HS-27A (cell line): ENCODE measurements at places on chromosomes 1 and 21.
A peak's percentile ranks its signal among the peaks of the same experiment; 100 is the strongest.

GRCh38 chr1:214321705-214322453 is 40.9 kb downstream of the SMYD2 start:
- DNase-seq = no peak

DNA sequence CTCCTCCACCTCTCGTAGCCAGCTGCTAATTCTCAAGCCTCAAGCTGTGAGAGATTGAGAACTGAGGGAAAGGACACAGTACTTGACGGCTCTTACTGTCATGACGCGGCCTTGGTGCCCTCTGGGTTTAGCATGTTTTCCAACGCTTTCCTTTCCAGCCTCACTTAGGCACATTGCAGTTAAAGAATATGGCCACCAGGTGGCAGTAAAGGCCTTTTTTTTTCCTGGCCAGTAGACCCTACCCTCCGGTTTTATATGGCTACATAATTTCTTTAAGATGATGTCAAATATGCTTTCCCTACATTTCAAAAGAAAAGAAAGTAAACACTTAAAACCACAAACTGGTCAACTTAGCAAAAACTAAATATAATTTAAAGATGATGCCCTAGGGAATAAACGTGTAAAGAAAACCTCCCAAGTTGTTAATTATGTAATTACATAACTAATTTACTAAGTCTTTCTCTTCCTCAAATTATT is 56.8 kb upstream of the PRDX6 start:
- peak; percentile 45 for DNase-seq

GRCh38 chr1:94831641-94832040 is 11.5 kb downstream of the SLC44A3 start:
- DNase-seq = no peak

GRCh38 chr1:31653717-31654473 is 9.2 kb upstream of the PEF1 start:
- no peak for DNase-seq

- DNase-seq = no peak
Measured at GRCh38 chr1:177067752-177068410, 96.6 kb downstream of the ASTN1 start.

DNA sequence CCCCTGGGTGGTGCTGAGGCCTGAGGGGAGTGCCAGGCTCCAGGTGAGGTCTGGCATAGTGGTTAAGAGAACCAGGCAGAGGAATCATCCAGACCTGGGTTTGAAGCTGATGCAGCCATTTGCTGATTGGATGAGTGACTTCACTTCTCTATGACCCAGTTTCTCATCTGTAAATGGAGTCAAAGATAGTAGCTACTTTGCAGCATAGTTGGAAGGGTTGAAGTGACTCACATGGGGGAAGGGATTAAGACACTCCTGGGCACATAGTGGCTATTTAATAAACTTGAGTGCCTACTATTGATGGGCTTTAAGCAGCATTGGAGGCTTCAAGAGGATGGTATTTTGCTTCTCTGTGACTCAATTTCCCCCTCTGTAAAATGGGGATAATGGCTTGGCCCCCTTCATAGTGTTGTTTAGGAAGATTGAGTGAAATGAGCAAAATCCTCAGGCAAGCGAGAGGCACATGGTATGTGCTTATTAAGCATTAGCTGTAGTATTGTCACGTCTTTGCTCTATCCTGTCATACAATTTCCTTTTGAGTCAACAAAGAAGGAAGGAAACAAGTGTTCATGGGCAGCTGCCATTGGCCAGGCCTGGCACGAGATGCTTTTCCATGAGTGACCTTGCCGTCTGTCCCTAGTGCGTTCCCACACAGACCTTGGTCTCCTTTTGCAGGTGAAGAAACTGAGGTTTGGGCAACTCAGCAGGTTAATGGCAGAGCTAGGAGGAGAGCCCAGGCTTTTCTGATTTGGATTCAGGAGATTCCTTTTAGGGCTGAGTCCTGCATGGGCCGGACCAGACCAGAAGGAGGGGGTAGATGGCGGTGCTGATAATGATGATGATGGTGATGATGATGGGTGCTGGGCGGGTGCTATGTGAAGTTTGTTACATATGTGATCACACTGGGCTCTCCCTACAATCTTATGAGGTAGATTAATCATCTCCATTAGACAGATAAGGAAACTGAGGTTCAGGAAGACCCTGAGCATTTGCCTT is 131.1 kb upstream of the WNT4 start:
- DNase-seq = no peak

DNA sequence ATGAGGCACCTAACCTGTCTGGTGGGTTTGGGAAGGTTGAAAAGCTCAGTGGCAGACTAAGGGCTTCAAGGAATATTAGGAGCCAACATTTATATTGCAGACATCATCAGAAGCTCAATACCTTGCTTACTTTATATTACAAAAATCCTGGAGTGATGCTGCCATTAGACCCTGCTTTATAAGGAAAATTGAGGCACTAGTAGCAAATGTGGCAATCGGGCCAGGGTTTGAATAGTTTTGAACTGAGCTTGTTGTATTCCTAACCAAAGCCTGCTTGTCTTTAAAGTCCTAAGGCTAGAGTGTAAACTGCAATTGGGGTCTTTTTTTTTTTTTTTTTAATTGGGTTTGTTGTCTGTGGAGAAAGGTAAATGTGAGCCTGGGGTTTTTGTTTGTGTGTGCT is 14.3 kb downstream of the L1TD1 start:
- no peak for DNase-seq

GRCh38 chr1:70812442-70813109 is 235.0 kb downstream of the PTGER3 start:
- DNase-seq = no peak

- no peak for DNase-seq
Measured at GRCh38 chr1:8676813-8677212, 140.6 kb downstream of the RERE start.

DNA sequence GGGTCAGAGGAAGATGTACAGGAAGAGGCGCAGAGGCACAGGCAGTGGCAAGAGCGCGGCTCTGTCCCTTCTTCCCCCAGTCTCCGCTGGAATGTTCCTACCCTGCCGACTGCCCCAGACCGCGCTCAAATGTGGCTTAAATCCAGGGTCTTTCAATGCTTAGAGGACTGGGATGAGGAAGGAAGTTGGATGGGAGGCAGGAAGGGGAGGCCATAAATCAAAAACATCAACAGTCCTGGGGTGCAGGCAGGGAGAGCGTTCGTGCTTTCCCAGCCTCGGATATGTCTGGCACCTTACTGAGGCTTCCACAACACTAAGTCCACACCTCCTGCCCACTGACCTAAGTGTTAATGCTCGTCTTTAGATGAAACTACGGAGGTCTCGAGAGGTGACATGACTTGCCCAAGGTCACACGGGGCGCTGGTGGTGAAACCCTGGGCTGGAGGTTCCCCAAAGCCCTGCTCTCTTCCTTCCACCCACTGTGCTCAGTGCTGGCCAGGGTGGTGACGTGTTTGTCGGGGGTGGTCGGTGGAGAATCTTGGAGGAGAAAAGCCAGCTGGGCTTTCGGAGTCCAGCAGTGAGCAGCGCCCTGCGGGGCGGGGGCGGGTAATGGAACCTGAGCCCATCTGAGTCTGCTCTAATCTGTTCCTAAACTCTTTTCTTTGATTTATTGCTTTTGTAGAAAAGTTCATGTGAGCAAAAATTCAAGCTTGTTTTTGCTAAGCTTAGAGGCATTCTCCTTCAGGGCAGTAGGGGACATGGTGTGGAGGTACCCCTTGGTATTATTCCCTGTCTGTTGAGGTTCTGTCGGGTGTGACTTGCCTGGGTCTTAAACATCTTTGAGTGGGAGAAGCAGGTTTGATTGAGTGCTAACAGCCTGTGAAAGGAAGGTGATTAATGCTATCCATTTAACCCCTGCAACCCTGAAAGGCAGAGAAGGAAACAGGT is 708 bp downstream of the CDA start:
- no peak for DNase-seq

- DNase-seq = no peak
Measured at GRCh38 chr1:102853136-102853535, 255.2 kb downstream of the COL11A1 start.

DNA sequence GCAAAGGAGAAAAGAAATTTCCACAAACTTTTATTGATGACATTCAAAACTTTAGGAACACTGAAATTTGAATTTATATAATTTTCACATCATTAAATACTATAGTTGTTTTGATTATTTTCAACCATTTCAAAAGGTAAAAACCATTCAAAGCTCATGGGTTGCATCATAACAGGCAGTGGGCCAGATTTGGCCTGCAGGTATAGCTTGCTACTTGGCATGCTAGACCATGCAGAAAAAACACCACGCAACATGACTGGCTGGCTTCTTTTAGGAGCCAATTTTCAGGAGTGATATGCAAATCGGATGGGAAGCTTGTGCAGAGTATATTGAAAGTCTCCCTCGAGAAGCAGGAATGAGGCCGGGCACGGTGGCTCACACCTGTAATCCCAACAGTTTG is 144.8 kb downstream of the GLUL start:
- no peak for DNase-seq

DNA sequence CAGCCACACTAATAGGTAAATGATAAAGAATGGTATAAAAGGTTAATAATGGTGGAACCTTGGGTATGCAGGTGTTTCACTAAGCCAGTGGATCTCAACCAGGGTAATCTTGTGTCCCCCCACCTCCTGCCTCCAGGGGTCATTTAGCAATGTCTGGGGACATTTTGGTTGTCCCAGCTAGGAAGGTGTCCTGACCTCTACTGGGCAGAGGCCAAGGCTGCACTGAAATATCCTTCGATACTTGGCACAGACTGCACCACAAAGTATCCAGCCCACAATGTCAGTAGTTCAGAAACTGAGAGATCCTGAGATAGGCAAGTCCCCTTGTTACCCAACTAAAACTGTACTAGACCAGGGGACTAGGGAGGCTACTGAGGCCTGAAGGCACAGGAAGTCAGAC is 113.6 kb upstream of the TIAM1 start:
- no peak for DNase-seq

DNA sequence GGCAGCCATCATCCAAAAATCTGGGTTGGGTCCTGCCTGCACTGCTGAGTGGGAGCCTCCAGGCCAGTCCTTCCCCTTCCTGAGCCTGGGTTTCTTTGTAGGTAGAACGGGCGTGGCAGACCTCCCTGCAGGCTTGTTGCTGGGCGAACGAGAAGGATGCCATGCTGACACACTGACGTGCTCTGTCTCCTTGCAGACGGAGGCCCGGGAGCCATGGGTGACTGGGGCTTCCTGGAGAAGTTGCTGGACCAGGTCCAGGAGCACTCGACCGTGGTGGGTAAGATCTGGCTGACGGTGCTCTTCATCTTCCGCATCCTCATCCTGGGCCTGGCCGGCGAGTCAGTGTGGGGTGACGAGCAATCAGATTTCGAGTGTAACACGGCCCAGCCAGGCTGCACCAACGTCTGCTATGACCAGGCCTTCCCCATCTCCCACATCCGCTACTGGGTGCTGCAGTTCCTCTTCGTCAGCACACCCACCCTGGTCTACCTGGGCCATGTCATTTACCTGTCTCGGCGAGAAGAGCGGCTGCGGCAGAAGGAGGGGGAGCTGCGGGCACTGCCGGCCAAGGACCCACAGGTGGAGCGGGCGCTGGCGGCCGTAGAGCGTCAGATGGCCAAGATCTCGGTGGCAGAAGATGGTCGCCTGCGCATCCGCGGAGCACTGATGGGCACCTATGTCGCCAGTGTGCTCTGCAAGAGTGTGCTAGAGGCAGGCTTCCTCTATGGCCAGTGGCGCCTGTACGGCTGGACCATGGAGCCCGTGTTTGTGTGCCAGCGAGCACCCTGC is 1.4 kb downstream of the GJA4 start:
- no peak for DNase-seq

GRCh38 chr1:205505076-205505729 is 734 bp downstream of the CDK18 start:
- no peak for DNase-seq

- DNase-seq = no peak
Measured at GRCh38 chr21:16086121-16086520, 356.3 kb downstream of the USP25 start.

DNA sequence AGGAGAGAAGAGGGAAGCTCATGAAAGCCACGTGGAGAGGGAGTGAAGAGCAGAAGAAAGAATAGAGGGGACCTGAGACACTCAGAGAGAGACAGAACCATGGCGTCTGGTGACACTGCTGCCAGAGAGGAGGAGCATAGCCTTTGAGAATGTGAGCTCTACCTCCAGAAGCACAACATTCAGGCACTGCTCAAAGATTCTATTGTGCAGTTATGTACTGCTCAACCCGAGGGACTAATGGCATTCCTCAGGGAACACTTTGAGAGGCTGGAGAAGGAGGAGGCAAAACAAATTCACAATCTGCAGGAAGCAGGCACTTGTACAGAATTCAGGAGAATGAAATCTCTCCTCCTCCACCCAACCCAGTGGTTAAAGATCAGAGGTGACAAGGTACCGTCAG is 45.1 kb downstream of the BTBD8 start:
- no peak for DNase-seq

DNA sequence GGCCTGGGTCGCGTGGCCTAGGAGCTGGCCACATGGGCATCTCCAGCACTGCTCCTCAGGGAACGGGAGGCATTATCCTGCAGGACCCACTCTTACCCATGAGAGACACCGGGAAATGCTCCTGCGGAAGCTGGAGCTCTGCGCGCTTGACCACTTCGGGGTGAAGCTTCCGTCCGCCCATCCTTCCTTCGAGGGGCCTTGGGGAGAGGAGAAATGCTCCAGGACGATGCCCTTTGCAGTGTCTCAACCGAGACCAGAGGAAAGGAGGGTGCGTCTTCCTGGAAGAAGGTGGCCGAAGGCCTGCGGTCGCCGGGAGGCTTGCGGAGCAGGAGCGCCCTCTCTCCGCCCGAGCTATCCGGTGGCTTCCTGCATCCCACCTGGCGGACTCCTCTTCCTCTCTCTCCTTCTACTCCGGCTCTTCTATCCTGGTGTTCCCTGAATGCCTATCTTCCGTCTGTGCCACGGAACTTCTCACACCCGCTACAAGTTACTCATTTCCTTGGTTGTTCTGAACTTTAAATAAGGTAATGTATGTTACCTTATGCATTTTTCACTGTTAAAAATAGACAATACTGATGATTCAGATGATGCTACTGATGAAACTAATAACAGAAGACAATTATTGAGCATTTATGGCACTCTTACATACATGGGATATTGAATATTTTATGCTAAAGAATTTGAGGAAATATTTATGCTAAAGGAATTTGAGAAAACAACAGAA is 91.4 kb downstream of the PRKAB2 start:
- no peak for DNase-seq

DNA sequence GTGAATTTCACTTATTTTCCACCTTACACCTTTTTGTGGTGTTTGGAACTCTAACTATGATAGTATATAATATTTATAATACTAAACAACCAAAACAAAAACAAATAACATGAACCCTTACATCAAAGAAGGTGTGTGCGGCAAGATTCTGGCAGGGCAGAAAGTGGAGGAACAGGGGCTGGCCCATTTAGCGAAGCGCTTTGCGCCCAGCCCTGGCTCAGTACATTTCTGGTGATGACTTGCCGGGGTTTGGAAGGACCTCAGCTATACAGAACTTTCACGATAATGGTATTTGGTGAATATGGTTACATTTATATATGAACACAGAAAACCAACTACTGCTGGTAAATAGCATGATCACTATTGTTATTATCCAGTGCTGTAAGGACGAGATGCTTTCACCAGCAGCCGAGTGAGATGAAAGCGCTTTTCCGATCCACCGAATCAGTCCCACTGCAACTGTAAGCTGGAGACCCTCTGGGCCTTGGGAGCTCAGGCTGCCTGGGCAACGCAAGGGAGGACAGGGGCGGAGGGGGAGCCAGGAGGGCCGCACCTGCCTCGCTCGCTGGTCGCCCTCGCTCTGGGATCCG is 63.9 kb downstream of the CD247 start:
- DNase-seq = no peak
